ENCODE measurements at places on chromosomes 2 and 18.

DNA sequence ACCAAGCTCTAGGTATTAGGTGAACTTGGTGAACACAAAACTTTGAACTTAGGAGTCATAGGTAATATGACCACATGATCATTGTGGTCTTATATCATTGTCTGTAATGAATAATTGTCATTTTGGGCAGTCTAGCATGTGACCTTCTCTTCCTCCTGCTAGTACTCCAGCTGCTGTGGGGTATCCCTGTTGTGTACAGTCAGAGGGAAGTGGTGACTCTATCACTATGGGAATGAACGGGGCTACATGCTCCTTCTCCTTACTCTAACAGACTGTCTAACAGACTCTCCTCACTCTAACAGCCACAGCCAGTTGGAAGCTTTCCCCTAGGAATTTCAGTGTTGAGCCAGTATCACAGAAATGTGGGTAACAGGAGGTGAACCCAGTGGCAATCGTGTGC, 68.2 kb upstream of the NEDD4L start:
- no peak for DNase-seq

DNA sequence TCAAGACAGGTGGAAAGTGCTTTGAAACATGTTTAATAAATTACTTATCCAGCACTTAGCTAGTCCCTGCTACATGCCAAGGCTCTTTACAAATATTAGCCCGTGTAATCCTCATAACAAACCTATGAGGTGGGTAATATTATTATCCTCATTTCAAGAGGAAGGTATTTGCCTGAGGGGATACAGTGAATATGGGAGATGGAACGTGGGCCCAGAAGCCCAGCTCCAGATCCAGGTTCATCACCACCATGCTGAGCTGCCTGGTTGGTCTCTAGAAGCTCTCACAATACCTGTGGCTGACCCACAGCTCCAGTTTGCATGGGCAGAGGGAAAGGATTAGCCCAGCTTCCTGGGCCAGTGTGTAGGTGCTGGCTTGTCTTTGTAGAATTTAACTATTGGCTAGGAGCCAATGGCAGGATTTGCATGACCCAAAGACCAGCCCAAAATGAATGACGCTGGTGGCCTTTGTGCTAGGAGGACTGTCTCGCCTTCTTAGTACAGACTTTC, 61.6 kb upstream of the ATP8B1 start:
- no peak for DNase-seq

GRCh38 chr2:18630101-18630500, 40.7 kb upstream of the NT5C1B start:
- no peak for DNase-seq

- no peak for DNase-seq
Measured at GRCh38 chr2:17752246-17752645, 1.4 kb downstream of the SMC6 start.

GRCh38 chr2:25790074-25790790, 88.1 kb downstream of the ASXL2 start:
- DNase-seq = no peak

DNA sequence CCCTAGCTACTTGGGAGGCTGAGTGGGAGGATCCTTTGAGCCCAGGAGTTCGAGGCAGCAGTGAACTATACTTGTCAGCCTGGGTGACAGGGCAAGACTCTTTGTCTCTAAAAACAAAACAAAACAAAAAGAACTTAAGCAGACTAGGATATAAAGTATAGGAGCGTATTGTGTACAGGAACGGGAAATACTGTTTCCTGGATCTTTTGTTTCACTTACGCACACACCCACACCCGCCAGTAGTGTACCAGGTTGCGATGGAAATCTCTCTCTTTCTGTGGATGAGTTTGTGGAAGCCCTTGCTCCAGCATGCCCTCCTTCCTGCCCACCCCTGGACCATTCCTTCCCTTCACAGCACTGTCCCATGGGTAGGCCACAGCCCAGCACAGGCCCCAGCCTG, 136.3 kb downstream of the RPIA start:
- no peak for DNase-seq

GRCh38 chr2:80365762-80366161, 61.2 kb upstream of the LRRTM1 start:
- DNase-seq = no peak

DNA sequence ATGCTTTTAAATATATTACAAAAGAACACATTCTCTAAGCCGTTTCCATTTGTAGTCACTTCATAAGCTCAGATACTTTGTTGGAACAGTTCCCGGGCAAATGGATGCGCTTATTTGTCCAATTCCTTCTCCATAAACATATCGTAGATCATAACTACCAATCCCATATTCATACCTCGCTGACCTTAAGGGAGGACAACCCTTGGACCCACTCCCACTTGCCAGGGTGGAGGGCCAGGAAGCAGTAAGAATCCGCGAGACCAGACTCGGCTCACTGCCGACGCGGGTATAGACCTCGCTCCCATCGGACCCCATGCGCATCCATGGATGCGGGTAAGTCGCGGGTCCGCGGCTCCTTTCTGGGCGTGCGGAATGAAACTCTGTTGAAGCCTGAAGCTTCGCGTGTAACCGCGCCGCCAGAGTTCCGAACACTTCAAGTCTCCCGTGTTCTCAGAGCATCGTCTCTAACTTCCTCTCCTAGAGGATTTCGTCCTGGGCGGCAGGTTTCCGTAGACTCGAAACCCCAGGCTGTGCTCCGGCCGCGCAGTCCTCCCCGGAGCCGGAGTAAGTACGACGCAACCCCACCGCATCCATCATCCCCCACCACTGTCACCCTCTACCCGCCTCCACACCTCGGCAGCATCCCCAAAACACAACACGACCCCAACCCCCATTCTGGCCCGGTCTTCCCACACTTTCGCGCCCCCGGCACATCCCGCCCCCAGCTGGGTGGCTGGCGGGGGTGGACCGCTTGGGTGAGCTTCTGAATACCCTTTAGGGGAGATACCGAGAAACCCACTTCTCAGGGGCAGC, 1.1 kb downstream of the DSC3 start:
- peak; percentile 26 for DNase-seq

DNA sequence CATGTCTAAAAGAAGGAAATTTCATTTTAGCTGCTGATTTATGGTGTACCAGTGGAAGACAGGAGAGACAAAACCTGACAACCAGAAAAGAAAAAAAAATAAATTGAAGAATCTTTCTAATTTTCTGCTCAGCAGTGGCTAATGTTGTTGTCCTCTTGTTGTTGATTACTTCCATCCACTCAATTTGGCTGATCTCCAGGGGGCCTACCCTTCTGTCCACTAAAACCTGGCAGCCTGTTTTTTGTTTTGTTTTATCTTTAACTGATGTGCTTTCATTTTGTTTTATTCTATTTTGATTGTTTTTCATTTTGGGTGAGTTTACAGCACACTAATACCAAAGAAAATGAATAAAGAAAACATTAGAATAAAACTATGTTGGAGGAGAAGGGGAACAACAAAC, 27.4 kb downstream of the TFPI start:
- no peak for DNase-seq

- no peak for DNase-seq
Measured at GRCh38 chr18:22604390-22604985, 186.8 kb upstream of the CTAGE1 start.

DNA sequence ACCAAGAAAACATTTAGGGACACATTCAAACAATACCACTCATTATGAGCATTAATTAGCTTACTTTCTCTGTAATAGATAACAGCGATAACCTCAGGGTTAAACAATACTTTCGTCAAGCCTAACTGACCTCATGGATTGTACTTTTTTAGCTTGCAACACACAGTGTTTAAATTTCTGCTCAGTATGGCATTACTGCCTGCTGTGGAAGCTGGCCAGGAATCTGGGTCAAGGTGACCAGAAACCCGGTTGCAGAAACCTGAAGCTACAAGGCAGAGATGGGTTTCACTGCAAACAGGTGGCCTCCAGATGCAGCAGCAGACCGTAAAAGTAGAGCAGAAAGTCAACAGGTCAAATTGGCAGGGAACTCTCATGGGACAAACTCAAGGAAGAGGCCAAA, 123.8 kb upstream of the FHL2 start:
- no peak for DNase-seq

DNA sequence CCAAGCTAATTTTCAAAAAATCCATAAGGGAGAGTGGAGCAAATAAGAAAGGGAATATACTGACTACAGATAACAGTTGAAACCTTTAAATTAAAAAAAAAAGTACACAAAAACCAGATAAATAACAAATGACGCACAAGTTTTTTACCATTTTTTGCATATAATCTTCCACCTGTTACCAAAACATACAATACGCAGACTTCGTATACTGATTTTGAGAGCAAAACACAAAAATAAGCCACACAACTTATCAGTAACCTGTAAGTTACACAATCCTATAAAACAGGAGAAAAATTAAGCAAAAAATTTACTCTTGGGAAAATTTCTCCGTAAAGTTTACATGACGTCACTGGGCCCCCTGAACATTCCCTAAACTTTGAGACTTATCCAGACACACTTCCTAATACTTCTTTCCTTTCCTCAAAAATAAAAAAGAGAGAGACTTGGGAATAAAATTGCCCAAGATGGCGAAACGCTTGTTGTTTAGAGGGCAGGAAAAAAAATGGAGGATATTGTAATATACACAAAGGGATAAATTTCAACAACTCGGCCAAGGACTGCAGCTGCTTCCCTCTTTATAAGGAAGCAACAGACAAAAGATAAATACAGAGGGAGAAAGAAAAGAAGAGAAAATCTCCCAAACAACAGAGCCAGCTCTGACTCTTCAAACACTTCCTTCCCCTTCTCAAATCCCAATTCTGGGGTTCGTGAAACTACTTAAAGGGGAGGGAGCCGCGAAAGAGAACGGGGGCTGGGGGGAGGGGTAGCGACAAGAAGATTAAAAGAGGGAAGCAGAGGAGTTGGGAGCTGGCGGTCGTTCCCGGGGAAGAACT, 1.6 kb downstream of the BAZ2B start:
- no peak for DNase-seq

- DNase-seq = no peak
Measured at GRCh38 chr18:77067291-77068061, 65.1 kb downstream of the MBP start.

DNA sequence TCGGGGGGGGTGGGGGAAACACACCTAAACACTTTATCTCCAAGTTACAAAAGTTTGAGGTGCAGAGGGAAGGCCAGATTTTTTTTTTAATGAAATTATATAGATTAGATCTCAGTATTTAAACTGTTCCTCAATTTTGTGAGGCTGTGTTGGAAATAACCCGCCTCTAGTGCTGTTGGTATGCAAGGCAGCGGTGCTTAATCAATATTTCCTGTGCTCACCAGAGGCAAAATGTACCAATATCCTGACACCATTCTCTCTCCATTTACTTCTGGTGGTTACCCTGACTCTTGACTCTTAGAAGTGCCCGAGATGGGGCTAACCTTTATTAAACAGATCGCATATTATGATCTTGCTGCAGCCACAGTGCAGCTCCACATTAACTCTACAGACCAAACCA, 54.8 kb upstream of the EML6 start:
- DNase-seq = no peak

- no peak for DNase-seq
Measured at GRCh38 chr2:217555081-217555876, 447.5 kb downstream of the TNS1 start.

DNA sequence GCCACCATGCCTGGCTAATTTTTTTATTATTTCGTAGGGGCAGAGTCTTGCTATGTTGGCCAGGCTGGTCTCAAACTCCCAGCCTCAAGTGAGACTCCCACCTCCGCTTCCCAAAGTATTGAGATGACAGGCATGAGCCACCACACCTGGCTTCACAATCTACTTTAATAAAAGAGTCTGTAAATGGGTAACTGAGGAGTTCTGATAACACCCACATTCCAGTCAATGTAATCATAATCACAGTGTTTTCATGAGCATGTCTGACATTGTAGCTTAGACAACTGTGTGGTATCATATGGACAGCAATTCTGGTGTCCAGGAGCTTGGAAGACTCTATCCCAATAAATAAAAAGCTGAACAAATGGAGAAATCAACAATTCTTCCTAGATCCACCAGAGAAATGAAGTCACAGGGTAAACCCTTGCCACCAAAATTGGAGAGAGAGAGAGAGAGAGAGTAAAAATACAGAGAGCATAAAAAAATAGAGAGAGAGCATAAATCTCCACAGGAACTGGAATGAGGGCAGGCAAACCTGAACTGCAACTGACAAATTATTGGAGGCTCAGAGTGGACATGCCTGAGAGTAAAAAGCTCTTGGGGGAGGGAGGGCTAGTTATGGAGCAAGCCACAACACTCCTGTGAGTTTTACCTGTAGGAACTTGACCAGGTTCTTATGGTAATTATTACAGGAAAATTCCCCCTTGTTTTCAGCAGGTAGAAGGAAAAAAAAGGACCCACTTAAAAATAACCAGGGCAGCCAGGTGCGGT, 12.4 kb upstream of the NBEAL1 start:
- no peak for DNase-seq

- DNase-seq = no peak
Measured at GRCh38 chr2:98376301-98376910, 30.1 kb downstream of the CNGA3 start.

GRCh38 chr2:60432035-60432601, 121.3 kb downstream of the BCL11A start:
- DNase-seq = no peak

DNA sequence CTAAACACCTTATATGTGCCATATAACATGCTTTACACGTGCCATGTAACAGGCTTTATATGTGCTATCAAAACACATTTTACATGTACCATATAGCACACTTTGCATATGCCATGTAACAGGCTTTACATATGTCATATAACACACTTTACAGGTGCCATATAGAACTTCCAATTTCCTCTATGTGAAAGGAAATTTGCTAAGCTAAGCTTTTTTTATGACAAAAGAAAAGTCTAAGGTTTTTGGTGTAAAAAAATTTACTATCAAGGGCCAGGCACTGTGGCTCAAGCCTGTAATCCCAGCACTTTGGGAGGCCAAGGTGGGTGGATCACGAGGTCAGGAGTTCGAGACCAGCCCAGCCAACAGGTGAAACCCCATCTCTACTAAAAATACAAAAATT, 136.5 kb downstream of the AKAIN1 start:
- DNase-seq = no peak

GRCh38 chr2:69641887-69642708, 1.4 kb downstream of the AAK1 start:
- DNase-seq = no peak

DNA sequence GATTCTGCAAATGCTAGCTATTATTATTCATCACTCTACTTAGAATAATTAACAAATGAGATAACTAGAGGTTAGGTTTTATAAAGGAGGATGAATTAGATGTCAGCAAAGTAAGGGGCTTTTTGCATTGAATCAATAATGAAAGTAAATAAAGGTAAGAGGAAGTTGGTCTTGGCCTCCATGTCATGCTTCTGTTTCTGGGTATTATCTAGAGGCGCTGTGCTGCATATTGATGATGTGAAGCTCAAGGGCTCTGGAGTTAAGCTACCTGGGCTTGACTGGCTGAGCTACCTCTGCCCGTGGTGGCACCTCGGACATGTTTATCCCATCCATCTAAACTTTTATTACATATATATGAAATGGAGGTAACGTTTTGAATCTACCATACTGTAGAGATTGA, 350.9 kb downstream of the PARD3B start:
- no peak for DNase-seq

DNA sequence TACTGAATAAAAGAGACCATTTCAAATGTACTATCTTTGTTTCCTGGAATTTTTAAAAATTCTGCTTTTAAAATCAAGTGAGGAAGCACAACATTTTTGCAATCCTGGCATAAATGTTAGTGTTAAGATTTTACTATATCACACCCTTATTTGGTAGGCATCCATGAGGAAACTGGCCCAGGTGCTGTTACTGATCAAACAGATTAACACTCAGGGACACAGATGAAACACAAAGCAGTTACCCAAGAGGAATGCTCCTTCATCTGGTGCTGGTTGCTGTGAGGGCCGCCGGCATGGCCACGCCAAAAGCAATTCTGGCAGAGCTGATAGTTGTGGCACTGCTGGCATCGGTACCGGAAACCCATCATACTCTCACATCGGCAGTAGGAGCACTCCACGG, 96.8 kb downstream of the DTNB start:
- no peak for DNase-seq

Measured in mesothelial cell of epicardium (in vitro differentiated cells).